ENCODE measurements at places on chromosomes 5 and 9.

GRCh38 chr5:72651109-72651508, 143.9 kb upstream of the ZNF366 start:
- DNase-seq, result no peak

DNA sequence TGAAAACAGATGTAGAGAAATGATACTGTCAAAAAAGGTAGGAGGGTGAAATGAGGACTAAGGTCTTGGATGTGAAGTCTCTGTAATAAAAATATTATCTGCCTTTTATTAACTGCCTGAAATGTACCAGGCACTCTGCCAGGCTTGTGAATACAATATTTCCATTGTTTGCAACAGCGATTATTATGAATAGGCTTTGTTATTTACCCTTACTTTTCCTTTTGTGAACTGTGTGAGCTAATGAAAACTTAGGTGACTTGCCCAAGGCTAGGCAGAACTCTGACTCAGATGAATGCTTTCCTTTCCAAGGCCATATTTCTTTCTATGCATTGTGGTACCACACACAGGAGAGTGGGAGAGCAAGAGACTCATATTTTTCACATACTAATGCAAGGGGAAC, 204.1 kb downstream of the CDH12 start:
- no peak for DNase-seq

GRCh38 chr5:42403236-42403635, 20.0 kb upstream of the GHR start:
- DNase-seq, result no peak

- no peak for DNase-seq
Observed at GRCh38 chr9:125965477-125965876, 218.3 kb downstream of the PBX3 start.

DNA sequence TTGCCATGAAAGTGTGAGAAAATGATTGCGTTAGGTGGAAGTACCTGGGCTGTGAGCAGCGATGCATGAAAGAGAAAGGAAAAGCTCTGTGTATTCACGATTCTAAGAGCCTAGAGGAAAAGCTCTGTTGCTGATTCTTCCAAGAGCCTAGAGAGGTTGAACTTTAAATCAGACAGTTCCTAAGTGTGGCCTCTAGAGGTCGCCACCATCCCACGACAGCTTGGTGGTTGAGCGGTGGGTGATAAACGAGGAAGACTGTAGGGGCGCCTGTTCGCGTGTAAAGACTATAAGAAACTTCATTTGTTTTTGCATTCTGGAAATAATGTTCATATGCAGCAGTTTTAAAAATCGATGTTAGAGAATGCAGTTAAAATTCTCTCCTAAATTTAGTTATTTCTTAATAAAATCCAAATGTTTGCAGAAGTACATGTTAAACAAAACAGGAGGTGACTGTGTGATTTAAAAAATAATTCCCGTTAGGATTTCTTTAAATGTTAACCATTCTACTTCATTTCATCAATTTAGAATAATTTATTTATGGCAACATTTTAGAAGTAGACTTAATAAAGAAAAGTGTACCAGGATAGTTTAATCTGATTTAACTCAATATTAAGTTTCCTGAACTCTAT, 107.7 kb downstream of the TENT4A start:
- DNase-seq, result peak; percentile 32

Data from activated CD4-positive, alpha-beta T cell treated with anti-CD3 and anti-CD28 coated beads, Interleukin-2, amount 50 U/mL, for 24 hours (primary cell).